ENCODE measurements at places on chromosomes 6 and 20.

DNA sequence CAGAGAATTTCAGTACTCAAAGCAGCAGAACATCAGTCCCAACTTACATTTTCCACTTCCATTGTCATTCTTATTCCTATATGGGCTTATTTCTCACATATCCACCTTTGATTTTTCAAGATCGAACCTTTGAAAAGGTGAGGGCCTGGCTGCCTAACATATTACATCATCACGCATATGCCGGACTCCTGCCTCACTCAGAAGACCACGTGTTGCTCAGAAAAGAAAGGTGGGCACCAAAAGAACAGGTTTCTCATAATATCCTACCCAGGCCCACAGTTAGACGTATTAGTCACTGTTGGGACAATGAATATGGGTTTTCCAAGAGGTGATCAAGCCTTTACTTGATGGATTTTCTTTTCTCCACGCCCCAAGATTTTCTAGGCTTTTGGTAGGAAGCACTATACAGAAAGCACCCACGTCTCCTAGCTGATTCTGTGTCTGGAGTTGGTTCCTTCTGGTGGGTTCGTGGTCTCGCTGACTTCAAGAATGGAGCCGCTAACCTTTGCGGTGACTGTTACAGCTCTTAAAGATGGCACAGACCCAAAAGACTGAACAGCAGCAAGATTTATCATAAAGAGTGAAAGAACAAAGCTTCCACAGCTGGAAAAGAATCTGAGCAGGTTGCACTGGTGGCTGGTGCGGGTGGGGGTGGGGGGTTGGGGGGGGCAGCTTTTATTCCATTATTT is 168.9 kb downstream of the ATXN1 start:
- DNase-seq, result no peak

DNA sequence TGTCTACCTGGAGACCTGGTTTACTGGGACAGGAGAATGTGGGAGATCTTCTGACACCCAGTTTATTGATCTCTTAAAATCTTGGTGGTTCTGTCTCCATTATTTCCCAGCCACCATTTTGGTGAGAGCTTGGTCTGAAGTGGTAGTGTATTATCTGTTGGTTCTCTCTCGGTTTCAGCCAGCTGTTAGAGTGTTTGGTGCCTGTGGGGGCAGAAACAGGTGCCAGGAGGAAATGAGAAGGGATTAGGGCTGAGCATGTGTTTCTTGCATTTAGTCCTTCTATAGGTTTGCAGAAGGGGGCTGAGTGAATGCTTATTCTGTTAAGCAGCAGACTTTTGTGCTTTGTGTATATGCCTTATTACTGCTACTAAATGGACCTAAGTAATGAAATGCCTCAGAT is 9.6 kb downstream of the JARID2 start:
- DNase-seq, result no peak

- DNase-seq, result no peak
Measured at GRCh38 chr6:29567541-29567940, 8.0 kb upstream of the UBD start.

DNA sequence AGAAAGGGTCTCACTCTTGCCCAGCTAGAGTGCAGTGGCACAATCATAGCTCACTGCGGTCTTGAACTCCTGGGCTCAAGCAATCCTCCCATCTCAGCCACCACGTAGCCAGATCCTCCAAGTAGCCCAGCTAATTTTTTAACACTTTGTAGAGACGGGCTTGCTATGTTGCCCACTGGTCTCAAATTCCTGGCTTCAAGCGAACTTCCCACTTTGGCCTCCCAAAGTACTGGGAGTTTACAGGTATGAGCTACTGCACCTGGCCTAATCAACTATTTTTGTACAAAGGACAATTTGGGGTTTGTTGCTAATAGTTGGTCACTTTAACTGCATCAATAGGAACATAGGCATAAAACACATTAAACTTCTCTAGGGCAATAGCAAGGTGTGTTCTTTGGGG is 29.9 kb upstream of the SYNCRIP start:
- DNase-seq, result no peak

- no peak for DNase-seq
Measured at GRCh38 chr6:129849456-129849855, 11.7 kb downstream of the TMEM244 start.

Data from activated T-helper 2 cell treated with anti-CD3 and anti-CD28 coated beads, Interferon-gamma antibody, Interleukin-2, Interleukin-4, amounts not matched to agents 10 μg/mL and 5 μg/mL and 100 μg/mL, durations not matched to agents 14 hours and 24 hours and 36 hours (primary cell).